Liver (tissue), 10 donors: ENCODE measurements at places on chromosomes 13 and 19. TPM values are rescaled to one million over a fixed set of nuclear protein-coding genes. Genes with fewer than 3 reads are reported as not detected.

SNRPD2 gene
- polyA plus RNA-seq, result 109 TPM

CCDC124 gene
- 59.3 TPM for polyA plus RNA-seq

SYNGR4 gene
- polyA plus RNA-seq, result 0.09 TPM

CASP14 gene
- polyA plus RNA-seq, result not detected

NCAN gene
- 0.06 TPM for polyA plus RNA-seq

PSG3 gene
- polyA plus RNA-seq, result not detected

CEACAM16 gene
- polyA plus RNA-seq, result not detected

FUT2 gene
- 0.02 TPM for polyA plus RNA-seq

FREM2 gene
- 0.17 TPM for polyA plus RNA-seq

MBD3L3 gene
- not detected for polyA plus RNA-seq

TNFRSF19 gene
- polyA plus RNA-seq, result 0.27 TPM

PSG11 gene
- not detected for polyA plus RNA-seq
